ENCODE measurements at places on chromosomes 11 and 22. TPM values are rescaled to one million over a fixed set of nuclear protein-coding genes. Genes with fewer than 3 reads are reported as not detected.

GRCh38 chr11:17719938-17720795 is 796 bp downstream of the MYOD1 start:
- ATAC-seq = no peak

GRCh38 chr22:49645791-49646550 is 181.7 kb downstream of the BRD1 start:
- ATAC-seq = no peak

- no peak for ATAC-seq
These were observed 34.9 kb downstream of the TRAF6 start for GRCh38 chr11:36475192-36475591.

GRCh38 chr11:108804511-108804910 is 139.6 kb downstream of the DDX10 start:
- no peak for ATAC-seq

GRCh38 chr11:11636671-11637070 is 14.9 kb upstream of the GALNT18 start:
- ATAC-seq = no peak

GRCh38 chr11:7603031-7603781 is 70.1 kb downstream of the CYB5R2 start:
- no peak for ATAC-seq

TOM1 gene
- total RNA-seq = 21.5 TPM

- ATAC-seq = peak; percentile 94
These were observed 23.2 kb upstream of the BIRC3 start for GRCh38 chr11:102293873-102294601.

Measured in activated T-helper 17 cell treated with anti-CD3 and anti-CD28 coated beads, Interleukin-2, amount 50 U/mL, for 72 hours (primary cell).